Stimulated activated CD4-positive, alpha-beta T cell treated with anti-CD3 and anti-CD28 coated beads, Interleukin-15, amount 100 ng/mL, for 1 hour (primary cell): ENCODE measurements at places on chromosomes 4 and X.

DNA sequence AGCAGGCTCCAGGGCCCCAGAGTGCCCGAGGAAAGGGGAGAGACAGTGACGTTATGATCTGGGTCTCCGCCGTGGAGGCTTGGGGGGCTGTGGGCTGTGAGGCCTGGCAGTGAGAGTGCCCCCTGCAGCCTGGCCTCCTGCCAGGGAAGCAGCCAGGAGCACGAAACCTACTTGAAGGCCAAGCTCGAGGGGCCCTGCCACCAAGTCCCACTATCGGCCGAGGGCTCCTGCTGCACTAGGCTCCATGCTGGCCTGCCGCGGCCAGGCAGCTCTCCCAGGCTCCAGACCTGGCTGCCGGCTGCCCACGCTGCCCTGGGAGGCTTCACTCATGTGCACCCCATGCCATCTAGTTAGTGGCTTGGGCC is 18.7 kb downstream of the FLNA start:
- DNase-seq: no peak

DNA sequence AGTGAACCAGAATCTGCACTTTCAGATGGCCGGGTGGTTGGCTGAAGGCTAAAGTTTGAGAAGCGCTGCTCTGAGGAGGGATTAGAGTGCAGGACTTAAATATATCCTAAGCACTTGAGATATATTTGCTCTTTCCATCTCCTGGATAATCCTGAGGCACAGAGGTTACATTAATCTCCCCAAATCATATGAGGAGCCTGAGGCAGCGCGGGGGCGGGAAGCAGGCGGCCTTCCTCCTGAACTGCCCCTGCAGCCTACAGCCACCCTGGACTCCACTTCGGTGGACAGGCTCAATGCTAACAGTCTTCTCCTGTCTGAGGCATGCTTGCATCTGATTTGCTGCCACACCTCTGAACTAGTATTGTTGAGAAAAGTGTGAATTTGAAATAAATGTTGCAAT is 72.5 kb downstream of the AFAP1 start:
- DNase-seq: no peak

- DNase-seq: no peak
Observed at GRCh38 chr4:76740866-76741662, 156.9 kb downstream of the SOWAHB start.

- DNase-seq: no peak
Observed at GRCh38 chrX:6095469-6095868, 133.2 kb downstream of the NLGN4X start.

GRCh38 chrX:30679369-30679768 is 26.1 kb downstream of the GK start:
- DNase-seq: no peak

DNA sequence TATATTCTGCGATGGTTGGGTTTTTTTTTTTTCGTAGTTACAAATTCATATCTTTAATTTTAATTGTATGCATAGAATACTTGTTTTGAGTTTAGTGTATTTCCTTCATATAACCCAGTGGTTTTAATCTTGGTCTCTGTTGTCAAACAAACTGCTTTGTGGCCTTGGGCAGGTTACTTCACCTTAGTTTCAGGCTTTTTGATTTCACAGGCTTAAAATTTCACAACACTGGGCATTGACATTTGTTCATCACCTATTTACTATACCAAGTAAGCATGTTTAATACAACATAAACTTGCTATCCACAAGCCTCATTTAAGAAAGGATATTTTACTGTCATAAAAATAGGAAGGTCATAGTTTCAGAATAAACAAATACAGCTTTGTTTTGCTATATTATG is 14.7 kb downstream of the RAPGEF2 start:
- DNase-seq: no peak

- peak; percentile 1 for DNase-seq
Observed at GRCh38 chr4:88159229-88159725, 838 bp upstream of the ABCG2 start.
